ENCODE measurements at places on chromosomes 1 and 21. TPM values are rescaled to one million over a fixed set of nuclear protein-coding genes. Genes with fewer than 3 reads are reported as not detected.

GRCh38 chr1:30864681-30865080 lies 43.9 kb downstream of the SDC3 start:
- H3K4me1 ChIP-seq, result no peaks in the 10 kb centered on the region
- DNase-seq, result no peak
- H3K27ac ChIP-seq, result no peak overlapping the region
- H3K4me3 ChIP-seq, result no peak overlapping the region
- no peaks in the 10 kb centered on the region for H3K36me3 ChIP-seq

The CD84 gene
- total RNA-seq, result 13.7 TPM

GRCh38 chr1:5933050-5933449 lies 59.2 kb downstream of the NPHP4 start:
- no peaks in the 10 kb centered on the region for H3K27me3 ChIP-seq
- peaks cover 15% of the 10 kb centered on the region for H3K36me3 ChIP-seq

- no peak overlapping the region for H3K4me3 ChIP-seq
- H3K27me3 ChIP-seq, result no peaks in the 10 kb centered on the region
- DNase-seq, result no peak
Measured at GRCh38 chr1:84103197-84103992, 40.7 kb upstream of the PRKACB start.

The ARHGEF16 gene
- not detected for total RNA-seq

DNA sequence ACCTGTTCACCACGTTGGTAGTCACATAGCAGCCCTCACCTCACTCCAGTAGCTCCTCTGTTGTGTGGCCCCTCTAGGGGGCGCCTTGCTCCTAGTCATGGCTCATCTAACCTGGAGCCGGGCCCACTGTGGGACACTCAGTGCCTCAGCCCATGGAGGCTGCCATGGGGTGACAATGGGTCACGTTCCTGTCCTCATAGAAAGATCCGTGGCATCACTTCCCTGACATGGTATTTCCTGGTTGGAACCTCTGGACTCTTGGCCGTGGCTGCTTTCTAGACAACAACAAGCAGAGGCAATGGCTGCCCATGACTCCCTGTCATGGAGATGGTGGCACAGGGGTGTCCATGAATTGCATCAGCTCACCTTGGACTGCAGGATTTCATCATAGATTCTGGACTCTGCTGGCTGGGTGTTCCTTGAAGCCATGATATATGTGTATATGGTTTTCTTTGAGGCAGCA lies 27.5 kb upstream of the SLAMF6 start:
- H3K27me3 ChIP-seq, result no peaks in the 10 kb centered on the region
- peaks cover 24% of the 10 kb centered on the region for H3K4me1 ChIP-seq
- H3K4me3 ChIP-seq, result no peak overlapping the region
- DNase-seq, result peak; percentile 60

The AQP10 gene
- not detected for total RNA-seq

DNA sequence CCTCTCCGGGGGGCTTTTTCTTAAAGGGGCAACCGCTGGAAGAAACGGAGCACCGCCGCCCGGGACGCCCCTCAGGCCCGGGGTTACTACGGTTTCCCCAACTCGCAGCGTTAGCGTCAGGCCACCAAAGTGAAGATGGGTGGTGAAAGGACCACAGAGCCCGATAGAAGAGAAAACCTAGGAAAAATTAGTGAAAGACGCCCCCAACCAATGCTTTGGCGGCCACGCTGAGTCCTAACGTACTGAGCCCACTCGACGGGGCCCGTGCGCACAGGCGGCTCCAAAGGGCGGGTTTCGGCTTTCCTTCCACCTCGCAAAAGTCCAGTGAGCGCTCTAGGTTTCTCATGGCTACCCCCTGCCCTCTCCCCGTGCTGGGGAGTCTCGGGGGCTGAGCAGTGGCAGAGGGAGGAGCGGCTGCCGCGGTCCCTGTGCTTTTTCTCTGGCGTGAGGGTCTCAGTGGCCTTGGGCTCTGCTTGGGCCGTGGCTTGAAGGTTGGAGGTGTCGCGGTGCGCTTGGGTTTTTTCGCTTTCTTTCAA lies 12.2 kb upstream of the SPEN start:
- peaks cover 10% of the 10 kb centered on the region for H3K36me3 ChIP-seq
- no peaks in the 10 kb centered on the region for H3K27me3 ChIP-seq

DNA sequence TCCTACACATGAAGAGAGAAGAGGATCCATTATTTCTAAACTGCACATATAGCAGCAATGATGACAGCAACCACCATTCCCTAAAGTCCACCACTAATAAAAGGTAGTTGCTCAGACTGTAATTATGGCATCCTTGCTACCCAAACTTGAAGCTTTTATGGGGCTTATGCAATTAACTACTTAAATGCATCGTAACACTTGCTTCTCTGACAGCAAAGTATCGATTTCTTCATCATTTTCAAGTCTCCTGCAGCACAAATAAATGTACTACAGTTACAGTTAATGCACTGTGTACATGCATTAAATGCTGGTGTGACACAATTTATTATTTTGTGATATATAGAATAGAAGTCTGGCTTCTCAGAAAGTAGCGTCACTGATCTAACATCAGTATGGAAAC lies 241.7 kb downstream of the USH2A start:
- H3K36me3 ChIP-seq, result no peaks in the 10 kb centered on the region
- H3K27ac ChIP-seq, result no peak overlapping the region
- H3K4me1 ChIP-seq, result no peaks in the 10 kb centered on the region
- no peak for DNase-seq
- H3K27me3 ChIP-seq, result no peaks in the 10 kb centered on the region

GRCh38 chr1:99704356-99704816 lies 58.5 kb downstream of the PALMD start:
- peaks cover 1% of the 10 kb centered on the region for H3K4me1 ChIP-seq
- no peak for DNase-seq
- H3K36me3 ChIP-seq, result no peaks in the 10 kb centered on the region
- H3K27ac ChIP-seq, result no peak overlapping the region

DNA sequence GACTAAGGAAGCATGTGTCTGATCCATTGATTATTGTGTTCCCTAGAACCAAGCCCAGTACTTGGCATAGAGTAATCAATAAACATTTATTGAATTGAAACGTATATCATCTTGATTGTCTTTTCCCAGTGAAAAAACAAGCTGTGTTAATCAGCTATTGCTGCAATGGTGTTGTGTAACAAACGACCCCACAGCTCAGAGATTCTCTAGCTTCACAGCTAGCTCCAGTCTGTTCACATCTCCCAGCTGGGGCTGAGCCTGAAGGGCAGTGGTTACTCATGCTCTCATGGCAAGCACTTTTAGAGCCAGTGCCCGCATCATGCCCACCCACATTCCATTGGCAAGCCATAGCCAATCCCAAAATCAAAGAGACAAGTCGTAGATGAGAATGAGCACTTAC lies 237.4 kb upstream of the RAB4A start:
- H3K36me3 ChIP-seq, result no peaks in the 10 kb centered on the region
- no peak overlapping the region for H3K27ac ChIP-seq
- no peak overlapping the region for H3K4me3 ChIP-seq
- H3K4me1 ChIP-seq, result no peaks in the 10 kb centered on the region
- no peak for DNase-seq
- peaks cover 5% of the 10 kb centered on the region for H3K27me3 ChIP-seq

The CADM3 gene
- total RNA-seq, result not detected

- no peak overlapping the region for H3K27ac ChIP-seq
- H3K27me3 ChIP-seq, result no peaks in the 10 kb centered on the region
- no peak overlapping the region for H3K4me3 ChIP-seq
- peaks cover 5% of the 10 kb centered on the region for H3K36me3 ChIP-seq
- no peak for DNase-seq
- no peaks in the 10 kb centered on the region for H3K4me1 ChIP-seq
Measured at GRCh38 chr1:174676856-174677255, 229.1 kb downstream of the GPR52 start.

- H3K36me3 ChIP-seq, result peaks cover 46% of the 10 kb centered on the region
- H3K4me3 ChIP-seq, result peak overlapping the region; percentile 93
- no peaks in the 10 kb centered on the region for H3K27me3 ChIP-seq
- peaks cover 42% of the 10 kb centered on the region for H3K4me1 ChIP-seq
Measured at GRCh38 chr1:93877529-93877928, 1.5 kb downstream of the DNTTIP2 start.

The TMPRSS2 gene
- not detected for total RNA-seq

DNA sequence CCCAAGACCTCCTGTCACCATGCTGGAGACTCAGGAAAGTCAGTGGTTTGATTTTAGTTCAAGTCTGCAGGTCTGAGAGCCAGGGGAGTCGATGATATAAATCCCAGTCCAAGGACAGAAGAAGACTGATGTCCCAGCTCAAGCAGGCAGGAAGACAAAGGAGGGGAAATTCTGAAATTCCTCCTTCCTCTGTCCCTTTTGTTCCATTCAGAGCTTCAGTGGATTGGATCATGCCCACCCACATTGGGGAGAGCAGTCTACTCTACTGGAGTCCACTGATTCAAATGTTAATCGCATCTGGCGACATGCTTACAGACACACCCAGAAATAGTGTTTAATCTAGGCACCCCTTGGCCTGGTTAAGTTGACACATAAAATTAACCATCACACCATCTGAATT lies 7.2 kb upstream of the ADAMTS1 start:
- H3K27me3 ChIP-seq, result peaks cover 32% of the 10 kb centered on the region
- DNase-seq, result no peak
- H3K36me3 ChIP-seq, result no peaks in the 10 kb centered on the region
- H3K27ac ChIP-seq, result no peak overlapping the region

DNA sequence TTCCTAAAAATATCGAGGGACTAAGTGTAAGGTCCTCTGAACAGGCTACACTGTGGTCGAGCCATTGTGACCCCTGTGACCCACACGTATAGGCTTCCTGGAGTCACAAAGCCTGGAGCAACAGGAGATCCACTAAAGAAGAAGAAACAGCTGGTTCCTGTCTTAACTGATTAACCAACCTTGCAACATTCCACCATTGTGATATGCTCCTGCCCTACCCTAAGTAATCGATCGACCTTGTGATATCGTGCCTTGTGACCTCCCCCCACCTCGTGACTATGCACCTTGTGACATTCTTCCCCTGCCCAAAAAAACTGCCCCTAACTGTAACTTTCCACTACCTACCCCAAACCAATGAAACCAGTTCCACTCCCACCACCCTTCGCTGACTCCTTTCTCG lies 304.6 kb upstream of the FAM78B start:
- H3K4me1 ChIP-seq, result no peaks in the 10 kb centered on the region
- H3K27ac ChIP-seq, result no peak overlapping the region
- H3K36me3 ChIP-seq, result peaks cover 4% of the 10 kb centered on the region

The VSIG8 gene
- not detected for total RNA-seq

- peaks cover 20% of the 10 kb centered on the region for H3K27me3 ChIP-seq
- no peaks in the 10 kb centered on the region for H3K36me3 ChIP-seq
- H3K4me3 ChIP-seq, result no peak overlapping the region
- DNase-seq, result no peak
- no peak overlapping the region for H3K27ac ChIP-seq
- no peaks in the 10 kb centered on the region for H3K4me1 ChIP-seq
Measured at GRCh38 chr1:74835051-74835450, 102.1 kb downstream of the TYW3 start.

The ANKRD65 gene
- not detected for total RNA-seq

The CYP2J2 gene
- total RNA-seq, result 3.2 TPM

The OR6N1 gene
- total RNA-seq, result not detected

The BCL10 gene
- total RNA-seq, result 29.0 TPM

DNA sequence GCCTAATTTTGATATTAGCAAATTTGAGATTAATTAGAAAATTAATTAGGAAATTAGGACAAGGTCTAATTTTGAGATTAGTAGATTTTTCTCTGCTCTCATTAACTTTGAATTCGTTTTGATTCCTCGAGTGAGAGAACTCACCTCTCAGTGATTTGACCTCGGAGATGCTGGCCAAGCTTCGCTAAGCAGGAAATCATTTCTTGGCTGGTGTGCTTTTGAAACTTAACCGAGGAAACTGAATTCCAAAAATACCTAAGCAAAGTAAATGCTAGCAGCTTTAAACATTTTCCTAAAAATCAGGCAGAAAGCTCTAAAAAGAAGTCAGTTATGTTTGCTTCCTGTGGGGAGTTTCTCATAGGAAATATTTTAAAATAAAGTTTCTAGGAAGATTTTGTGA lies 34.9 kb downstream of the CDC14A start:
- peaks cover 10% of the 10 kb centered on the region for H3K36me3 ChIP-seq
- H3K4me3 ChIP-seq, result peak overlapping the region; percentile 62
- peaks cover 69% of the 10 kb centered on the region for H3K4me1 ChIP-seq
- no peaks in the 10 kb centered on the region for H3K27me3 ChIP-seq
- DNase-seq, result no peak

DNA sequence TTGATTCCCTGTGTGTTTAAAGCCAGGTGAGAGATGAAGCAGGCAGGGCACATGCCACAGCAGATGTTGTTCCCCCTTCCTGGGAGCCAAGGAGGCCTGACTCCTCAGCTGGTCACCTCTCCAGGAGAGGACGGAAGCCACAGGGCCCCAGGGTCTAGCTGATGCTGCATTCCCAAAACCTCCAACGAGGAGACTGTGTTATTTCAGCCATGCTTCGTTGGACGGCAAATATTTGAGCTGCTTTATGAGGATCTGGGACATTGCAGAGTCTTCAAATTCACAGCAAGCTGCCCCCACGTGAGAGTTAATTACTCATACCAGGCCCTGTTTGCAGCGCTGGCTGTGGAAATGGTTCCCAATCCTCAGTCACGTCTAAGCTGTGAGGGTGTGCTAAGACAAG lies 85.3 kb downstream of the CDC7 start:
- H3K4me1 ChIP-seq, result peaks cover 3% of the 10 kb centered on the region
- no peak overlapping the region for H3K4me3 ChIP-seq
- DNase-seq, result no peak
- no peak overlapping the region for H3K27ac ChIP-seq

The SLAMF1 gene
- total RNA-seq, result 39.8 TPM

DNA sequence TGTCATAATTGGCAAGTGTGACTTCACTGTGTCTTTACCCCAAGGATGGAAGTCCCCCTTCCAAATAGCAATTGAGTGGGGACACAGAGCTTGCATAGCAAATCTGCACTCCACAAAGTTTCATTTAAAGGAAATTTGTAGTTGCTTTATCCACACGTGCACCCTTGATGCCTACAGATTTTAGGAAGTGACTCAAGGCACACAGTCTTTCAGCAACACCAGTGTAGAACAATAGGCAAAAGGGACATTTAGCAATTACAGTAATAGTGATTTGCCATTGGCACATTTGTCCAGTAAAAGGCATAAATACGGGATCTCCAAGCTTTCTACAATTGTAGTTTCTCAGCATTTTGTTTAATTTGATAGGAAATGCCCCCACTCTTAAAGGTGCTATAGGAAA lies 43.4 kb upstream of the KAZN start:
- H3K36me3 ChIP-seq, result no peaks in the 10 kb centered on the region
- peaks cover 9% of the 10 kb centered on the region for H3K27me3 ChIP-seq
- H3K4me3 ChIP-seq, result no peak overlapping the region
- no peak for DNase-seq
- H3K27ac ChIP-seq, result no peak overlapping the region
- no peaks in the 10 kb centered on the region for H3K4me1 ChIP-seq

DNA sequence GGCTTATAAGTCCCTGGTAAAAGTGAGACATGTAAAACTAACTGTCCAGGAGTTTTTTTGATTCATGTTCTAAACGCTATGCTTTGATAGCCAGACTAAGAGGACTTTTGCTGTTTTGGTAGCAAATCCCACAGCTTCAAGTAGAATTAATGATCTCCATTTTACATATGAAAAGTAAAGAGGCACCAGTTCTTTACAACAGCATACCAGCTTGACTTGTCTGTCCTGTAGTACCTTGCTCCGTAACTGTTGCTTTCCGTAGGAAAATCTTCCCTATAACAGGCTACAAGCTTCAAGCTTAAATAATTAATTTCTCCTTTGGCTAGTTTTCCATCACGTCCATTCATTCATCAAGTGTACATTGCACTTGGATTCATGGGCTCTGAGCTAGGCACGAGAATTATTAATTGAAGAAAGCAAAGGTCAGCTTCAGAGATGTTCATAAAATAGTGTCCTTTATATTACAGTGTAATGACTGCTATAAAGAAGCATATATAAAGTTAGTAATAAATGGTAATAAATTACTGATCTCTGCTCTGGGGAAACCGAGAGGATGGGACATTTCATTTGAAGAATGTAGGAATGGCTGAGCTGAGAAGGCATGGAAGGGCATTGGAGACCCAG lies 29.2 kb downstream of the B3GALT5 start:
- no peaks in the 10 kb centered on the region for H3K36me3 ChIP-seq
- H3K27ac ChIP-seq, result no peak overlapping the region
- no peak for DNase-seq
- H3K27me3 ChIP-seq, result peaks cover 16% of the 10 kb centered on the region
- no peaks in the 10 kb centered on the region for H3K4me1 ChIP-seq
- H3K4me3 ChIP-seq, result no peak overlapping the region

Measured in activated naive CD8-positive, alpha-beta T cell treated with anti-CD3 and anti-CD28 coated beads for 36 hours (primary cell).